ENCODE measurements at places on chromosomes 3 and 15.

DNA sequence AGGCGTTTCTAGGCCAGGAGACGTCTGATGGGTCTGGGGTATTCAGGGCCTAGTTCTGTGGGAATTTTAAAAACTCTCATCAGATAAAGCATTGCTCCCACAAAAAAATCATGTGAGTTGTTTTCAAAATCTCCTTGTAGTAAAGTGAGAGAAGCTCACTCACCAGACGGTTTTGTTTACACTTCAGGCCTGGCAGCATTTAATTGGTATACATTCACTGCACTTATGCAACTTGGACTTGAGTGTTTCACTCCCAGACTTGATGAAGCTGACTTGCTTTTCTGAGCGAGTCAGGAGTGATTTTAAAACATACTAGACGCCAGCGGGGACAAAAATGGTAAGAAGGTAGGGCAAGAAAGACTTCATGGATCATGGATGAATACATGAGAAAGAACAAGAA, 75.2 kb downstream of the SLCO3A1 start:
- DNase-seq = no peak

GRCh38 chr15:43118286-43118685, 12.4 kb upstream of the UBR1 start:
- no peak for DNase-seq

- DNase-seq = no peak
Observed at GRCh38 chr3:172915911-172916514, 165.5 kb downstream of the ECT2 start.

DNA sequence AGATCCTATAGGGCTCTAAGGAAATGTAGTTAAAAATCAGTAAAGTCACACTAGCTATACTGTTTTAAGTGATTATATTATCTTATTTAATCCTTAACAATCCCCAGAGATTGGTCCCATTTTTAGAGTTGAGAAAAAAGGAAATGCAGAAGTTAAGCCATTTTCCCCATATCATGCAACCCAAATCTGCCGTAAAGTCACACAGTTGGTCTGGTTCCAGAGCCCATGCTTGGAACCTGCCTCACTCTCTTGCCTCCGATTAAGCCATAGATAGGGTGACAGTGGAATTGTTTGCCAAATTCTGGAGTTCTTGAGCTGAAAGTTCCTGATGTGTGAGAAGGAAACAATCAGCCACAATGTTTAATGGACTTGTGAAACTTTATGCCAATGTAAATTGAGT, 2.3 kb upstream of the P2RY13 start:
- DNase-seq = no peak

- no peak for DNase-seq
Observed at GRCh38 chr15:61748529-61748928, 311.7 kb downstream of the VPS13C start.

- DNase-seq = no peak
Observed at GRCh38 chr3:187072102-187072501, 67.2 kb downstream of the RPL39L start.

DNA sequence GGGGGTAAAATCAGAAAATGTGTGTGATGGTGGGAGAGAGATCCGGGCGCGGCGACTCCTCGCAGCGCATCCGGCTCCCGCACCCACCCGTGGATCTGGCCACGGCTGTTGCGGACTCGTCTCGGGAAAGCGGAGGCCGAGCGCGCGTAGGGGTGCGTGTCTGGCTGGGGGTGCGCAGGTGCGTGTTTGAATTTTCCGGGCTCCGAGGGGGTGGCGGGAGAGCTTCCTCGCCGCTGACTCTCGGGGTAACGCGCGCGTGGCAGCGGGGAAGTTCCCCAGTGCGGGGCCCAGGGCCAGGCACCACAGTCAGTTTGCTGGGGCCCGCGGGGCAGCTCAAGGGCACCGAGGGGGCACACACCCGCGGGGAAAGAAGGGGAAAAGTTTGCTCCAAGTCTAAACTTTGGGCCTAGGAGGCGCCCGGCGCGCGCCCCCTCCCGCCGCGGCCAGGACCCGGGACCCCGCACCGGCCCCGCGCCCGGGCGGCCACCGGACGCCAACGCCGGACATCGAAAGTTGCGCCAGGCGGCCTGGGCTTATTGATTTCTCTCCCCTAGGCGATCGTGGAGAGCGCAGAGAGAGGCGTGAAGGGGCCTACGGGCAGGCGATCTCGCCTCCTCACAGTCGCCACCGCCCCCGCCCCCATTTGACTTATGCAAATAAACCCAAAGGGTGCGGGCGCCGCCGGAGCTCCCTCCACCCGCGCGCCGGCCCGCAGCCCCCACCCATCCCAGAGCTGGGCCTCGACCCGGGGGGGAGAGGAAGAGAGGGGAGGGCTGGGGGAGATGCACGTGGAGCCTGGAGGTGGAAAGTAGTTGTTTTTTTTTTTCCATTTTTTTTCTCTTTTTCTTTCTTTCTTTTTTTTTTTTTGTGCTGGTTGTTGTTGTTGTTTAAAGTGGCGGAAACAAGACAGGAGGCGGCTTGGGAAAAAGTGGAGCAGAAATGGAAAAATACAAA, 639 bp downstream of the FOXP1 start:
- DNase-seq = peak; percentile 73

GRCh38 chr3:117101697-117102096, 392.1 kb downstream of the TUSC7 start:
- no peak for DNase-seq

DNA sequence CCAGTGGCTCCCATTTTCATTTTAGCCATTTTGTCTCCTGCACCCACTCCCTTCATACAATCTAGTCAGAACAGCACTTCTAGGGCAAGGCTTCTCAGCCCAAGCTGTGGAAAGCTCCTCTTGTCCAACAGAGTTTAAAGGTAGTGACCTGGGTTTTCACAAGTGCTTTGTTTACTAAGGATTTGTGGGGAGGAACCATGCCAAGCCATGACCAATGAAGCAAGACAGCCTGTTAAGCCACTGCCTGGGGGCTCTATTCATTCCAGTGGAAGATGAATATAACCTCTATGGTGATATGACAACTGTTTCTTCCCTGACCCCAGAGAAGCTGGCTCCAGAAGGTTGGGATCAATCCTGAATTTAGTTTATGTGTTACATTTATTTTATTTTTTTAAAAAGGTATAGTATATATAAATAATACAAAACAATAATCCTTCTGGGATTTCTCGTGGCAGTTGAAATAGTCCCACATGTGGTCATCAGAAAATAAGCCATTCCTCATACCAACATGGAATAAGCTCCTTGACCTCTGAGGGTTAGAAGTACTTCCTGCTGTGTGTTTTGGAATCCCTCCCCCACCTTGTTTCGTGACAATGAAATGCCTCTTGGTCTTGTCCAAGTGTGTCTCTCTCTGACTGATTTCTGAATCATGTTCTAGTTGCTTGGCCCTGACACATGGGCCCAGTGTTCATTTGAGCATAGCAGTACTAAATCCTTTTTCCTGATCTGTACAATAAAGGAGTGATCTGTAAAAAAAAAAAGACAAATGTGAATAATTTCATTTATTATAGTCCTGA, 13.3 kb upstream of the THUMPD3 start:
- DNase-seq = no peak

DNA sequence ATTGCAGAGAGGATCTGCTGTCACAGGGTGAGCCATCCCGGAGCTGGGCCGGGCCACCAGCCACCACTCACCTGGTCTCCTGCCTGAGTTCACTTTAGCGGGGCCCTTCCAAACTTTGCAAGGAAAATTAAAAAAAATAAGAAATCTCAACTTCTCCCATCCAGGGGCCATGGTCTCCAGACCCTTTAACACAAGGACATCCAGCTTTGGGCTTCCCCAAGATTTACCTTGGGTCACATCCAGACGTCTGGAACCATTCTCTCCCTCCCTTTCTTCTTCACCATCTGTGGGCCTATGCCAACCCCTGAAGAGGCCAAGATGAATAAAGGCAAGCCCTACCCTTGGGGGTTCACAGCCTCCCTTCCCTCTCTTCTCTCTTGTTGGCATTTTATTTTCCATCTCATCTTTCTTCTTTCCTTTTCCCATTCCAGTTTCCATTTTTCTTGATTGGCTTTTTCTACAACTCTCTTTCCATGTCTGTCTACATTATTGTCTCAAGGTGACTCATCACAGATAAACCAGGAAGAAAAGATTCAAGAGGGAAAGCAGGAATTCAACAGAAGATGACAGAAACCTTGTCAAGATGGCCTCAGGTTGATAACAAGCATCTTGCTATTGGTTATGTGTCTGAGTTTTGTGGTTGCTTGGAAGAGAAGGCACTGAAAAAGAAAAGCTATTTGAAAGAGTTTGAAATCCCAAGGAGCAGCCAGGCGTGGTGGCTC, 49.5 kb downstream of the ITGA11 start:
- DNase-seq = no peak

- DNase-seq = no peak
Observed at GRCh38 chr3:73576999-73577461, 47.7 kb downstream of the PDZRN3 start.

DNA sequence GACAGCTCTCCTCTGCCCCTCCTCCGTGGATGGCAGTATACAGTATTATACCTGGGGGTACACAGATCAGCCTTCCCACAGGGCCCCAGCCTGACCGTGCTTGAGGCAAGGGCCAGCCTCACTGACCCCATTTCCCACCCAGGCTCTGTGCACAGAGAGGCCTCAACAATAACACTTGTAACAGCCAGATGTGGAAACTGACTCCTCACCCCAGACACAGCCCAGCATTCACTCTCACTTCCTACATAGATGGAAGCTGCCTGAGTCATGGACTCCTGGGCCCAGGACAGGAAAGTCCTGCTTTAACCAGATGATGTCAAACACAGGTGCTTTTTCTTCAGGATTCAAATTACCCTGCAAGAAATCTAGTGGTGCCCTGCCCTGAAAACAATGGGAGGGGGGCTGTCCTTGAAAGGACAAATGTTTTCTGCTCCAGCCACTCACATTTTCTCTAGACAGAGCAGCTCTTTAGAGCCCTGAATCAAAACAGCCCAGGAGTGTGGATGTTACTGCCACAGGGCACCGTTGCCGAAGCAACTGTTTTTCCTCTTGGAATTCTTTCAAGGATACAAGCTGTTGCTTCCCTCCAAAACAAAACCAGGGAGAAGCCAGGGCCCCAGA, 16.4 kb downstream of the CCDC12 start:
- no peak for DNase-seq

- DNase-seq = no peak
Observed at GRCh38 chr3:111864821-111865656, 6.0 kb downstream of the PHLDB2 start.

- no peak for DNase-seq
Observed at GRCh38 chr15:32643907-32644445, 2.5 kb downstream of the SCG5 start.

GRCh38 chr15:28096670-28097431, 2.3 kb downstream of the OCA2 start:
- DNase-seq = no peak

GRCh38 chr3:155778462-155778861, 27.6 kb downstream of the C3orf33 start:
- no peak for DNase-seq

GRCh38 chr3:177764377-177764912, 567.2 kb upstream of the TBL1XR1 start:
- DNase-seq = no peak

DNA sequence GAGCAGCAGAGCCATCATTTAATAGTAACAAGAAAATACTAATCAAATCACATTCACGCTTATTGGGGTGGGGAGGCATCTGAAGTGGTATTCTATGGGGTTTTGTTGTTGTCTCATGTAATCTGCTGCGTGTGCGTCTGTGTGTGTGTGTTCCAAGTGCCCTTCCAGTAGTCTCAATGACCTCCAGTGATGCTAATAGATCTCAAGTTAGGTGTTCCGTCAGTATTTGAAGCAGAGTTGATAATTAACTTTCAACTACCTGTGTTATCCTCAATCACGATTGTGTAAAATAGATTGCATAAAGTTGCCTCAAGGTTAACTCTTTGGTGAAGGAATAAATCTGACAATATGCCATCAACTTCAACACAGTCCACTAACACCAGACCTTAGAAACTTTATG, 375.0 kb downstream of the MECOM start:
- DNase-seq = no peak

GRCh38 chr3:22297436-22297835, 546.4 kb upstream of the ZNF385D start:
- DNase-seq = no peak

- DNase-seq = no peak
Observed at GRCh38 chr15:88900309-88900981, 5.1 kb upstream of the HAPLN3 start.

- DNase-seq = no peak
Observed at GRCh38 chr15:71440489-71441110, 325.3 kb downstream of the THSD4 start.

- no peak for DNase-seq
Observed at GRCh38 chr3:73408634-73409033, 216.1 kb downstream of the PDZRN3 start.

- DNase-seq = no peak
Observed at GRCh38 chr3:171416061-171416460, 44.1 kb downstream of the TNIK start.

DNA sequence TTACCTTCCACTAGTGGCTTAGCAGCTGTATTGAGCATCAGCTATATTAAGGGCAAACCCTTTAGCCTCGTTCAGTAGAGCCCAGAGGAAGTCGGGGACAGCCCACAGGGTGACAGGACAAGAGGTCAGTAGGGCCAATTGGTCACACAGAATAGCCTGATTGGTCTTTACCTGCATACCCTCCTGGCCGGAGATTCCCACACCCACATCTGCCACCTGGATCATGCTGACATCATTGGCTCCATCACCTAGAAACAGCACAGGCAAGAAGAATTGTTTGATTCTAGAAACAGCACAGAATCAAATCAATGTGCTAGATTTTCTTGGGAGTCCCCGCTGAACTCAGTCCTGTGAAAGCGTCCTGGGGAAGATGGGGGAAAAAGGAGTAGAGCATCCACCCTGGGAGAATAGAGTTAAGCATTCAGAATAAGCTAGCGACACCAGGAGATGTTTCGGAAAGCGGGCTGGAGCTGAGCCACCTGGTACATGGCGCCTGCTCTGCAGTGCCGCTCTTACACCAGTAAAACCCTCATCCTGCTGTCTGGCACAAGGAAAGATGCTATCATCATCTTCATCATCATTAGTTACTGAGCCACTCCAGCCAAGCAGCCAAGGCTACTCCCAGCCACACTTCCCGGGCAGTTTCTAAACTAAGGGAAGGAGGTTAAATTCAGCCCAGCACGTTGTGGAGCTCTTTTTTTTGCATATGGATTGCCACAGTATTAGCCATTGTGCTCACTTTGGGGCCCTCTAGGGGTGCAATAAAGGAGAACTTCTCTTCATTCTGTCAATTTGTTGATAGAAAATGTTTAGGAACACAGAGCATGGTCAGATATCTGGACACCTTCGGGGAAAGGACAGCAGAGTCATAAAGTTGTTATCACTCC, 171.3 kb downstream of the ATP10A start:
- DNase-seq = no peak

GRCh38 chr3:60056404-60056803, 1006.6 kb upstream of the CFAP20DC start:
- no peak for DNase-seq

Measured in D341Med (cell line).